ENCODE measurements at places on chromosomes 2 and 18.

GRCh38 chr18:31610286-31611205 is 18.9 kb downstream of the TTR start:
- no peak for DNase-seq

GRCh38 chr2:43317680-43318079 is 91.3 kb upstream of the ZFP36L2 start:
- no peak for DNase-seq

DNA sequence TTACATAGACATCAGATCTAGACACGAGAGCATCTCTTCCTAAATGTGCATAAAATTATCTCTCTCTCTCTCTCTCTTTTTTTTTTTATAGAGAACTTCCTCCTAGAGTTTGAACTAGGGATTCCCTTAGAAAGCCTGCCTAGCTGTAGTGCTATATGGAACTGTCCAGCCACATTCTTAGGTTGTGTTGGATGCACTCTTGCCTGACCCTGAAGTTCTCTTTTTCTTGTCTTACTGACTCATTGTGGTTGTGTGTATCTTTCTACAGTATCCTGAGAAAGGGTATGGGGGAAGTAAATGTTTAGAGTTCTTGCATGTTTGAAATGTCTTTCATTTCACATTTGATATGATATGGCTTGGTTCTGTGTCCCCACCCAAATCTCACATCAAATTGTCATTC is 368.2 kb downstream of the CDH2 start:
- no peak for DNase-seq

DNA sequence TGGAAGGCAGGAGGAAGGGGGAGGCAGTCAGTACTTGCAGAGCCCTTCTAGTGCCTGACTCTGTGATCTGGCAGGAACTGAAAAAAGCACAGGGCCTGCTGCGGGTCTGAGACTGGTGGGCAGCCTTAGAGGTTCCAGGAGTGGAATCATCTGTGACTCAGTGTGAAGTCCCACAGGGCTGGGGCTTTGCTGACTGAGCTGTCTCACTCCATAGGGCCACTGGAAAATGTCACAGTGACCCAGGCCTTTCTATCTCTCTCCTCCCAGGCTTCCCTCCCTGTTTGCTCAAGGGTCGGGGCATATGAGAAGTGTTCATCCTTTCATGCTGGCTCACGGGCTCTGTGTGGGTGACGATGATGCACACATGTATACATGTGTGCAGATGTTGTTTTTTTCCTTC is 47.1 kb upstream of the ZFP36L2 start:
- no peak for DNase-seq

DNA sequence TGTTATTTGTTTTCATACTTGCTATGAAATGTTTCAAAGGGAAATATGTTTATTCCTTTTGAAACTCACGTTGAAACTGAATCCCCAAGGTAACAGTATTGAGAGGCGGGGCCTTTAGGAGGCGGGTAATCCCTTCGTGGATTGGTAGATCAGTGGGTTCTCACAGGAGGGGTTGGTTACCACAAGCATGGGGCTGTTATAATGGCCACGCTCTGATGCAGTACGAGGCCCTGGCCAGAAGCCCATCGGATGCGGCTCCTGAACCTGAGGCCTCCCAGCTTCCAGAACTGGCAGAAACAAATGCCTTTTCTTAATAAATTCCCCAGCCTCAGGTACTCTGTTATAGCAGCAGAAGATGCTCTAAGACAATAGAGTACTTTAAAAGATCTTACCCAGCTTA is 135.7 kb downstream of the ASB1 start:
- DNase-seq = no peak

DNA sequence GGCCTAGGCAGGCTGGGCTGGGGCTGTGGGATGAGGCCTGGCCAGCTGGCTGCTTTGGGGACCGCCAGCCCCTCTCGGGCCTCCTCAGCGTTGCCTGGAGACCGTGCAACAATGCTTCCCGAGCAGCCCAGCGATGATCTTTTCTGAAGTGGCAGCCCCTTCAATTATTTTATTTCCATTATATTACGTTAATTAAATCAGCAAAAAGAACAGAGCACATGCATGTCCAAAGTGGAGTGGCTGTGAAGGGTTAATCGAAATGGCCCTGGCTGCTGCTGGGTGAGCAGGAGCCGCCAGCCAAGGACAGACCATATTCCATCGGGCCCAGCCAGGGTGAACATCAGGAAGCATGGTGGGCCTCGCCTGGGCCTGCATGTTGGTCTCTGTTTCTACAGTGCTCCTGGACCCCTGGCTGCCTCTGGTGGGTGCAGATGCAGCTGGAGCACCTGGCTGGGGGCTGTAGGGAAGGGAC is 245.5 kb downstream of the MYCN start:
- no peak for DNase-seq

DNA sequence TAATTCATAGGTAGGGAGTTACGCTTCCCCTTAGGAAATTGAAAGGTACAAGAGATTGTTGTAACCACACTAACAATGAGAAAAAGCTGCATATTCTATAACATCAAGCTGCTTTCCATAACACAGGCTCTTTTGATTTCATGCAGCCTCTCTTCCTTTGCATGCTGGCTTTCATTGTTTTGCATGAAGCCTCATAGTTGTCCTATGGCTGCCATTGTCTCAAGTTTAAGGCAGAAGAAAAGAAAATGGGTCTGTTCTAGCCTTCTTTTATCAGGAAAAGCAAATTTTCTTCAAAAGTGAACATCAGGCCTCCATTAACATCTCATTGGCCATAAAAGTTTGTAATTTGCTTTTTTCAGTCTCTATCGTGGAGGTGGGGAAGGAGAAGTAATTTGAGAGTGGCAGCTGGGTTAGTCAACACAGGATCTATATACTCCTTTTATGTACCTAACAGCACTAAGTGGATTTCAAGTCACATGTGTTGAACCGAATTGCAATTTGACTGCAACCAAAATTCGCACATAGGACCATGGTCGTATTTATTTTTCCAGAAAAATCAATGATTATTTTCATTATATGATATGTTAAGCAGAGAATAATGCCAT is 248.5 kb upstream of the RND3 start:
- no peak for DNase-seq

- no peak for DNase-seq
Measured at GRCh38 chr2:230889911-230890601, 25.3 kb downstream of the ITM2C start.

- no peak for DNase-seq
Measured at GRCh38 chr2:21281384-21281783, 157.6 kb downstream of the TDRD15 start.

DNA sequence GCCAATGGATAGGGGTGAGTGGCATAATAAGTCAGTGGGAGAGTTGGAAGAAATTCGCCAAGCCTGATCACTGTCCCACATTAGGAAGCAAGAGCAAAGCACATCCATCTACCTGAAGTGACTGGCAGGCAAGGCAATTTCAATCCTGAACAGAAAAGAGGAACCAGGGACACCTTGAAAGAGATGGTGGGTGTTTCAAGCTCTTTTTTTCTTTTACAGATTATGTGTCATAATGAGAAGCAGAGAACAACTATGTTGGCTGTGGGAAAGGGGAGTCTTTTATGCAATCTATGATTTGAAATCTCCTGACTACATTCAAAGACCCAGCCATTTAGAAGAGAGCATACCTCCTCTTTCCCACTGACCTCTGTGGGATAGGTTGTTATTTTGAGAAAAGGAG is 63.5 kb downstream of the TGIF1 start:
- no peak for DNase-seq

GRCh38 chr2:159912580-159912979 is 114.6 kb upstream of the CD302 start:
- no peak for DNase-seq

GRCh38 chr18:55054021-55054990 is 95.0 kb upstream of the CCDC68 start:
- DNase-seq = no peak

- DNase-seq = no peak
Measured at GRCh38 chr2:106885329-106885728, 638 bp downstream of the ST6GAL2 start.

DNA sequence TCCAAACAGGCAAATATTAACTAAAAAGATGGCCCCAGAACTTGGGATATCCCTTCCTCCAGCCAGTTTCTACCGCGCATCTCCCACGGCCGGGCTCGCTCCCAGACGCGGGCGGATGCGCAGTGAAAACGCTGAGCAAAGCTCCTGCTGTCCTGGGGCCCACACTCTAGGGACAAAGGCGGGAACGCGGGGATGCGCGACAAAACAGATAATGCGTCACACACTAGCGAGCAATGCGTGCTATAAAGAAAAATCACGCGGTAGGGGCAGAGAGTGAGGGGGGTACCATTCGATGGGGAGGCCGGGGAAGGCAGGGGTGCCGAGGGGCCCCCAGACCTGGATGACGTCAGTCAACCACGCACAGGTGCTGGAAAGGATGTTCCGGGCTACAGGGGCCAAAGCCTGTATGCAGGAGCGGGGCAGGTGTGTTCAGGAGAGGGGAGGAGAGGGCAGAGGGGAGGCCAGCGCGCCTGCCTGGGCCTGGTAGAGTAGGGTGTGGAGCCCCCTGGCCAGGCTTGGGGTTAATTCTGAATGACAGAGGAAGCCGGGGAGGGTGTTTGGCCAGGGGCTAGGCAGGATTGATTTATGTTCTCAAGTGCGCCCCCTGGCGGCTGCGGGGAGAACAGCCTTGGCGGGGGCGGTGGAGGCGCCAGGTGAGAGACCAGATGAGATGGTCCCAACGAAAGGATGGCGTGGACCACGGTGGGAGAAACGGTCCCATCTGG is 14.9 kb upstream of the ITM2C start:
- DNase-seq = peak; percentile 31

DNA sequence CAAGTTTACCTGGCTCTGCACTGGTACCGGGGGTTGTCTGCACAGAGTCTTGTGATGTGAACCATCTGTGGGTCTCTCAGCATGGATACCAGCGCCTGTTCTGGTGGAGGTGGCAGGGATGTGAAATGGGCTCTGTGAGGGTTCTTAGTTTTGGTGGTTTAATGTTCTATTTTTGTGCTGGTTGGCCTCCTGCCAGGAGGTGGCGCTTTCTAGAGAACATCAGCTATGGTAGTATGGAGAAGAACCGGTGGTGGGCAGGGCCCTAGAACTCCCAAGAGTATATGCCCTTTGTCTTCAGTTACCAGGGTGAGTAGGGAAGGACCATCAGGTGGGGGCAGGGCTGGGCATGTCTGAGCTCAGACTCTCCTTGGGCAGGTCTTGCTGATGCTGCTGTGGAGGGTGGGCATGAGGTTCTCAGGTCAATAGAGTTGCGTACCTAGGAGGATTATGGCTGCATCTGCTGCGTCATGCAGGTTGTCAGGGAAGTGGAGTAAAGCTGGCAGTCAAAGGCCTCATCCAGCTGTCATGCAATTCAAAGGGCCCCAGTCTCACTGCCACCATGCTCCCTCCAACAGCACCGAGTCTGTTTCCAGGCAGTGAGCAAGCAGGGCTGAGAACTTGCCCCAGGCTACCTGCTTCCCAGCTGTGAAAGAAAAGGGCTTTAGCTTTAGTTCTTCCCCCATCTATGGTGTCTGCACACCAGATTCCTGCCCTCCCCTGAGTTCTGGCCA is 278.0 kb downstream of the METTL4 start:
- DNase-seq = no peak

GRCh38 chr2:9814129-9814868 is 29.0 kb upstream of the TAF1B start:
- DNase-seq = no peak

DNA sequence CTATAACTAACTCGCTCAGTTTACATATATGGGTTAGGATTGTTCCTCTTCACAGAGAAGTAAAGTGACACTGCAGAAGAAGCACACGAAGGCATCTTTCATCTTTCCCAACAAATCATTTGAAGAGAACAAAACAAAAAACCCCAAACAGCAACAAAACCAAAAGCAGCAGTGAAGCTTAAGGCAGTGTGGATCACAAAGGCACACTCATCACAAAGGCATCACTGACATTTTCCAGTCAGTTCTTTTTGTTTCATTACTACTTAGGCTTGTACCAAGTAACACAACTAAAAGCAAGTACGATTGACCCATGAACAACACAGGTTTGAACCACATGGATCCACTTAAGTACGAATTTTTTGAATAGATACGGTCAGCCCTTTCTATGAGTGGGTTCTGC is 75.7 kb downstream of the RNF152 start:
- no peak for DNase-seq

- no peak for DNase-seq
Measured at GRCh38 chr2:143607231-143608062, 478.2 kb downstream of the ARHGAP15 start.

GRCh38 chr18:74498712-74499627 is 2.8 kb downstream of the CNDP2 start:
- DNase-seq = peak; percentile 53

- no peak for DNase-seq
Measured at GRCh38 chr2:15638720-15639119, 47.1 kb downstream of the DDX1 start.

DNA sequence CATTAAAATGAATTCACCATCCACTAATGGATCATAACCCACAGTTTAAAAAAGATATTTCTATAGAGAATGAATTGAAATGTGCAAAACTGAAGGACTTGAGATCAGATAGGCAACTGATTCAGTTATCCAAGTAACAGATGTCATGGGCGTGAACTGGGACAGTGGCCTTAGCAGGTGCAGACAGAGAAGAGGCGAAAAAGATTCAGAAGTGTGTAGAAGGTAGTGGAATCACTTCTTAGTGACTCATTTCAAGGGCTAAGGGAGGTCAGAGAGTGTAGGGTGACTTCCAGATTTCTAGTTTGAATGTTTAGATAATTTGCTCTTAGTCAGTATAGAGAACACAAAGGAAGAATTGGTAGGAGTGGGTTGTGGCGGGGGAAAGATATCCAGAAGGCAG is 79.7 kb downstream of the EHBP1 start:
- DNase-seq = no peak

- DNase-seq = no peak
Measured at GRCh38 chr2:64581777-64582539, 57.8 kb downstream of the AFTPH start.

DNA sequence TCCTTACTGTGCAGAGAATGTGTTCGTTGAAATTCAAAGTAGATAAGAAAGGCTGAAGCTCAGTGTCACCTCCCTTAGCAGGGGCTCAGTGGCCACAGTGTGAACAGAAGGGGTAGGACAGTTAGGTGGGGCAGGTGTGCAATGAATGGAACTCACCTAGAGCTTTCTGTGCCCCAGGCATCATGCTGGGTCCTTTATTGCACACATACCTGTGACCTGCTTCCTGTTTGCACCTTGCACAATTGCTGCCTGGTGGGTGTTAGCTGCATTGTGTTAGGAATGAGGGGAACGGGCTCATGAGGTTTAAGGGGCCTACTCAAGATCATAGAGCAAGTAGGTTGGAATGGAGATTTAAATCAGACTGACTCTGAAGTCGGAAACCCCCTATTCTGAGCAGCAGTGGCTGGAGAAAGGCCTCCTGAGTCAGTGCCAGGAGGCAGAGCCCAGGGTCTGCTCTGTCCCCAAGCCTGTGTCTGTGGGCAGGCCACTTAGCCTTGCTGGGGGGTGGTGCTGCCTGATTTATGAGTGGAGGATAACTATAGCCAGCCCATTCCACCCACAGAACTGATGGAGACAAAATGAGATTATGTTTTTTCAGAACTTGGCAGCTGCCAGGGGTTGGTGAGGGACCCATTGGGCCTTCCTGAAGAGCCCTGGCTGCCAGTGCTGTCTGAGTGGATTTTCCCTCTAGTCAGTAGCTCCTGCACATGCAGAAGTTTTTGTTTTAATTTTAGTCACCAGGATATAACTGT is 76.2 kb downstream of the NPAS2 start:
- DNase-seq = no peak

GRCh38 chr2:23323917-23324680 is 60.9 kb upstream of the KLHL29 start:
- no peak for DNase-seq

GRCh38 chr2:137865954-137866540 is 98.2 kb upstream of the HNMT start:
- DNase-seq = peak; percentile 20
